Activated CD4-positive, CD25-positive, alpha-beta regulatory T cell treated with anti-CD3 and anti-CD28 coated beads, Interleukin-2, amount 50 U/mL, for 16 hours (primary cell): ENCODE measurements at places on chromosomes 7 and 10.

DNA sequence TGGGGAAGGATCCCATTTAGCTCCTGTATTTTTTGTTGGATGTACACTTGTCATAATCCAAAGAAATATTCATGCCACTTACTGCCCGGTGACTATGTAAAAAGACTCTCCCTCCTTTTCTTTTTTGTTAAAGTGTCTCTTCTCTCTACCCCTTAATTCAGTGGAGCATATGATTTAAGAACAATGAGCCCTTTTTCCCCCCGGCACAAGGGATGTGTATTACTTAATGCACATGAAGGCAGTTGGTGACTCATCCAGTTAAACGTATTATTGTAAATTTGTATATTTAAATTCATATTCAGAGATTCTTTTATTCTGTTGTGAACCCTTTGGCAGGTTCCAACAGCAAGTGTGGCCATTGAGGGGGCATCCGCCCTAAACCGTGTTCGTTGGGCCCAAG lies 241.9 kb downstream of the SLC25A13 start:
- DNase-seq = no peak

GRCh38 chr10:3902054-3902808 lies 117.2 kb upstream of the KLF6 start:
- no peak for DNase-seq

DNA sequence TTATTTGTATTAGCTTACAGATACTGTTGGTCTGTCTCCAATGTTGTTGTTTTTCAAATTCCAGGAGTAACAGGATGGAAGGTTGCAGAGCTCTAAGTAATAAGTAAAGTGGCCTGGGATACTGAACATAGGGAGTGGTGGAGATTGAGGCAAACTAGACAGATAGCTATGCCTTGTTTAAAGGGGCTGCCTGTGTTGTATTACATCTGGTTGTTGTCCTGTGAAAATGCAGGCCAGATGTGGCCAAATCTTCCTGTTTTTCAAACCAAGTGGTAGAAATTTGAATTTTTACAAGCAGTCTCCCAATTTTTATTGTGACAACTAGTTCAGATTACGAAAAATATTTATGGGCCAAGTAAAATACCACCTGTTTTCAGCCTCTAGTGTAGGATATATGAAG lies 33.5 kb downstream of the BICC1 start:
- no peak for DNase-seq

DNA sequence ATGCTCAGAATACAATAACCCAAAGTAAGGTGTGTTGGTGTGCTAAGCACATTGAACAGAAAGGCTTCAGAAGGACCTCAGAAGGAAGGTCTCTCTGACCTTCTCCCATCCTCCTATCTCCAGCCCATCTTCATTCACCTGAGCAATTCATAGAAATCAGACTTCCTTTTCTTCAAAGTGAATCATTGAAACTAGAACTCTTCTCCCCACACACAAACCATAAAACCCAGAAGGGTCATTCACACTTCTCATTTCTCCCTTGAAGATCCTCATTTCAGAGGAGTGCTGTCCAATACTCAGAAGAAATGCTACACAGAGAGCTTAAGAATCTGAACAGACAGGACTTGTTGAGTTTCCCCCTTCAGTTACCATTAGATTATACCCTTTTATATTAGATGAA lies 89.5 kb downstream of the VWDE start:
- DNase-seq = no peak

- no peak for DNase-seq
Measured at GRCh38 chr10:125475815-125476214, 207.1 kb downstream of the TEX36 start.

GRCh38 chr10:1070919-1071318 lies 14.7 kb downstream of the WDR37 start:
- no peak for DNase-seq

GRCh38 chr10:52351914-52352330 lies 37.8 kb downstream of the DKK1 start:
- no peak for DNase-seq

DNA sequence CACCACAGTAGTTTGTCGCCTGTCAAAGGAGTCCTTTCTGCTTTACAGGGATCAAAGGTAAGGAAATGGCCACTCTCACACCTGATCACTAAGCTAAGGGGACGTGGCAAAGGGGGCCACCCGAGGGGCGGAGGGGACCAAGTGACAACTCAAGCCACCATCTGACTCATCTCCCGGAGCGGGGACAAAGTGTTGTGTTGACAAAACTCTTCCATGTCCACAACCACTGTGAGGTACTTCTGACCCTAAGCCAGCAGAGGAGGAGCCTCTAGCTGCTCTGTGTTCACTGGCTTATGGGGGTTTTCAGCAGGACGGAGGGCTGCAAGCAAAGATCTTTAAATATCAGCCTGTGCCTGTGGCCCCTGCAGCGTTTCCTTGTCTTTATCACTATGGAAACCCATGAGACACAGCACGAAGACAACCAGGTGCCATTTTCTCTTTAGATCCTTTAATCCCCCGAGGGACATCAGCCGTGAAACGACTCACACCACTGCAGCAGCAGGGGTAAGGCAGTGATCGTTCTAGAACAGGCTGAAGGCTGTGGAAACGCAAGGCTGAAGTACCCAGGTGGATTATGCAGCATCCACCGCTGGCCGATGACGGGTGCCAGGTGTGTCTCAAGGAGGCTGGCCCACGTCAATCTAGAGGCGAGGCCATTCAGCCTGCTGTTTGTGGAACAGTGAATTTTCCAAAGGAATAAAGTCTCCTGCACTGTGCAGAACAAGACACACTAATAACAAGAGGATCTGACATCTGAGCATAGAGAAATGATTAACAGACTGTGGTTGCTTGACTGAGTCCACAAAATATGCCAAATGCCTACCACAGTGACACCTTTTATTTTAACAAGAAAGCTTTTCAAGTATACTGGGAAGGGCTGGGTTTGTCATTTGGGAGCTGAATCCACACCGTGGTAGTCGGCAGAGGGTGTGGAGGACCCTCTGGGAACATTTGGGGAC lies 26.6 kb upstream of the DDC start:
- no peak for DNase-seq

DNA sequence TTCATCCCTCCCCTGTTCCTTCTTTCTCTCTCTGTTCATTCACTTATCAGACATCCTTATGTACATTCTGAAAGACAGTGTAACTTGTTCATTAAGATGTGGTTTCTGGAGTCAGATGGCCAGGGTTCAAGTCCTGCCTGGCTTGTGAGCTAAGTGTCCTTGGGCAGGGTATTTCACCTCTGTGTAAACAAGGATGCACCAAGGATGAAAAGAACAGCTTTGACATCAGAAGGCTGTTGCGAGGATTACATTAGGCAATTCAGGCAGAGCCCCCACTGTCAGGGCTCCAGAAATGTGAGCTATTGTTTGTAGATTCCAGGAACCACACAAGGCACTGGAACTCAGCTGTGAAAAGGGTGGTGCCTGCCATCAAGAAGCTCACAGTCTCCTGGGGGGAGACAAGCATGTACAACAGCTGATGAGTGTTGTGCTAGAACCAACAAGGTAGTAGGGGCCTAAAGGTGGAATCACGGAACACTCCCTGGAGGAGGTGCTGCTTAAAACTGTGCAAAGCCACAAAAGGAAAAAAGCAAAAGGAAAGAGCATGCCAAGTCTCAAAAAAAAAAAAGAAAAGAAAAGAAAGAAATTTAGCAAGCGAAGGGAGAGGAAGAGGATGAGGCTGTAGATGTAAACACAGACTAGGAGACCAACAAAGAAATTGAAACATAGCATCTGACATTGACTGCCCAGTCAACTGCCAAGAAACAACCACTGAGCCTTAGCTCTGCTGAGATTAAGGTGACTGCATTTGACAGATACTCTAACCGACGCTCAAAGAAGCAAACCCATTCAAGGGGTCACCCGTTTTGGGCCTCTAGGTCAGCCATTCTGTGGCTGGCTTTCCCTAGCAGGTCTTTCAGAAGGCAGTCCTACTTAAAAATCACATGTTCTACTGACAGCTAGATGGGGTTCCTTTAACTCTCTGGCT lies 12.5 kb downstream of the PDLIM1 start:
- DNase-seq = no peak

DNA sequence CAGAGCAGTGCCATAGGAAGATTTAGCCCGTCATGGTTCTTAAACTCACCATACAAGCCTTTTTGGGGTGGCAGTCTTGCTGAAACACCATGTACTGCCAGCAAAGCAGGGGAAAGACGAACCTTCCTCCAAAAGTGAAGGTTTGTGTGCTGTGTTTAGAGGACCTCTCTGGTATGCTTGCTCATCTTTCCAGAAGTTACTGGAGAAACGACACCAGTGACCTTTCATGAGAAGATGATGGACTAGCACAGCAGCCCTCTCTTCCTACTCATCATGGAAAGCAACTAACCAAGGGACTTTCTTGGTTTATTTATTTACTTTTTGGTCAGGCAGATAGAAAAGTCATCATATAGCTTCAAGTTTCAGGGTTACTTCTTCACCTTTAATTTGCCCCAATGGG lies 247.4 kb downstream of the PTEN start:
- no peak for DNase-seq

DNA sequence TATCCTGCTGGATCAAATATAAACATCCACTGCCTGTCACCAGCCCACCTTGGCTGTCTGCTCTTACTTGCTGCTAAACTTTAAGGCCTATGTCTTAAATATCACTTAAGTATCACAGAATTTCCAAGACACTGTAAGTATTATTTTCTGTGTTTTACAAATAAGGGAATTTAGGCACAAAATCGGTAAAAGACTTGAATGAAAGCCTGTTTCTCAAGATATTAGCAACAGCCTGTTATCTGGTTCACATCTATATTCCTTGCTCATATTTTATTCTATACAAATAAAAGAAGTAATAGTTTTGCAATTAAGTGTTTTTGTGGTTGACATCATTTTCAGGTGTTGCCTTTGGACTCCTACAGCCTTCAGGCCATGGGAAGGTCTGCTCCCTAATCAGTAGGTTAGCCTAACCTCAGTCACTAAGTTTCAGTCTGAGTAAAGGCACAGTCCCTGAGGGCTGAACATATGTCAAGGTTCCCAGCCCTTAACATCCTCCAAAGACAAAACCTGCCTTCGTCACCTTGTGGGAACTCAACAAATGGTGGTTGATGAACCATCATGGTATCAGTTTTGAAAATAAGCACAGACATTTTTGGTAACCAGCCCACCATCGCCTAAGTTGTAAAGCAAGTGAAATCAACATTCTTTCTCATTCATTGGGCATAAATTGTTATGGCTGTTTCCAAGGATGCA lies 127.1 kb downstream of the CREB5 start:
- DNase-seq = no peak

DNA sequence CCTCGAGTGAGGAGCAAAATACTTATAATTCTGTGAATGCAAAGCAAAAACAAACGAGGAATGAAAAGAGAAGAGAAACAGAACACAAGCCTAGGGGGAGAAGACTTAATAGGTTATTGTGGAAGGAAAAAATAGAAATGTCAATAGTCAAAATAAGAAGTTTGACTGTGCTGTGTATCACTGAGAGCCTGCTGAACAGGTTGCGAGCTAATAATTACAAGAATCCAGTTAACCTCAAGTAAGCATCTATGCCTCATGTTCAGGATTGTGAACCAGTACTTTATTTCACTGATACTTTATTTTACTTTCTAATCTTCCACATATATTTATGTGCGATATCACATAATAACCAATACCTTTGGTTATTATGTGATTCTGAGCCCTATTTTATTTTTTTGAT lies 316.7 kb downstream of the OTUD1 start:
- DNase-seq = no peak

DNA sequence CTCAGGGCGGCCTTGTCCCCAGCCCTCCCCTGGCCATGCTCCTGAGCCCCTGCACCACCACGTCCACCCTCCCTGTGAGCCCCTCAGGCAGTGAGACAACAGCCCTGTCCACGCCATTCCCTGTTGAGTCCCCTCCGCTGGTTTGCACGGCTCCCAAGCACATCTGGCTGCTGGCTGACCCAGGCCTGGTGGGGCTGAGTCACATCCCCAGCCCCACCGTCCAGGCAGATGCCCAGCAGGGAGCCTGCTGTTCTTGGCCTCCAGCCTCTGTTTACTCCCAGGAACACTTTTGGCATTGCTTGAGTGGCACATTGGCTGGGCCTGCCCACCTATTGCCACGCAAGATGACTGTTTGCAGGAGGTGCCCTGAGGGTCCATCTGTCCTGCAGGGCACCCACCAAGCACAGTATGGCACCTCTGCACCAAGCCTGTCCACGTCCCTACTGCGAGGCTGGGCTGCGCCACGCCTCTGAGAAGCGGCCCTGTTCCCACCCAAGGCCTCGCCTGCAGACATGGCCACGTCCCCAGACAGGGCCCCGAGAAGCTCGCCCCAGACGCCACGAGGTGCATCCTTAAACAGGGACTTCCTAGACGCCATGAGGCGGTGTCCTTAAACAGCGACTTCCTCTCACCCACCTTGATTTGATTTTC lies 48.4 kb upstream of the INPP5A start:
- no peak for DNase-seq

DNA sequence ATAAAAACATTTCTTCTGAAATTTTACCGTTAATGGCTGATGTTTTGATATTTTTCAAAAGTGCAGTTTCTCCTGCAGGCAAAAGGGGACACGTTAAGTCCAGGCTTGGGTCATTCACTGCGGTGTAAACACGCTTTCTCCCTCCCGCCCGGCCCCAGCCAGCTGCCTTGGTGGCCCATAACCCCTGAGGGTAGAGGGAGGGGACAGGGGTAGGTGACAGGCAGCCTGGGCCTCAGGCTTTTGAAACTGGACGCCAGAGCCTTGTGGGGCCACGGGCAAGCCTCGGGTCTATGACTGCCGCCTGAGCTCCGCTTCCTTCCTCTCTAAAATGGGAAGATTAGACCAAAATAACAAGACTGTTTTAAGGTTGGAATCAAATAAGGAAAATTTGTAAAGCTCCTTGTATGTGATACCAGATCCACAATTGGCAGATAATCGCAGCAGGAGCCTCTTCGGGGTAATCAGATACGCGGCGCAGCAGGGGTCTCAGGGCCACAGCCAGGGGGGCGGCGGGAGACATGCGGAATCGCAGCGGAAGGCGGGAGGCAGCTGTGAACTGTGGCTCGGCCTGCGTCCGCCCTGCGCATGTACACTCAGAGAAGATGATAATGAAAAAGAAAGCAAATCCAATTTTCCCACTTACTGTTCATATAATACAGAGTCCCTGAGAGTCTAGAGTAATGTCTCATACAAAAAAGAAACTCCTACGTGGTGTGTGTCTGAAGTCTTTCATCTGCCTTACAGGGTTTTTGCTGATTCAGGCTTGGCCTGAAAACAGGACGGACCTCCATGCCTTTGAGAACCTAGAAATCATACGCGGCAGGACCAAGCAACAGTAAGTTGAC lies 138.3 kb downstream of the EGFR start:
- DNase-seq = no peak

DNA sequence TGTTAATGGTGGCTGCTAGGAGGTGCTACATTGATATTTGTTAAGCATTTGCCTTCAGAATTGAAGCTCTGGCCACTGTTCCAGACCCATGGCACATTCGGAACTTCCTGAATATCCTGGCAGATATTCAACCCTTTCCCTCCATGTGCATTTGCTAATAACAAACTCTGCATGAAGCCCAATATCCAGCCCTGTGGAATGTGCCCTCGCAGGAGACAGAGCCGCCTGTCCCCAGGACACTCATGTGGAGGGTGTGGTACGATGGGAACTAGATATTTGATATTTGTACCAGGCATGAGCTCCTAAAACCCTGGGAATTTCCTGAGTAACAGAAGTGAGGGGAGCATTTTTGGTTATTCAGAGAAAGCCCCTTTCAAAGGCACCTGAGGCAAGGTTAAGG lies 21.6 kb upstream of the ARHGAP22 start:
- no peak for DNase-seq
